ENCODE measurements at places on chromosomes 7 and 10. TPM values are rescaled to one million over a fixed set of nuclear protein-coding genes. Genes with fewer than 3 reads are reported as not detected.

DNA sequence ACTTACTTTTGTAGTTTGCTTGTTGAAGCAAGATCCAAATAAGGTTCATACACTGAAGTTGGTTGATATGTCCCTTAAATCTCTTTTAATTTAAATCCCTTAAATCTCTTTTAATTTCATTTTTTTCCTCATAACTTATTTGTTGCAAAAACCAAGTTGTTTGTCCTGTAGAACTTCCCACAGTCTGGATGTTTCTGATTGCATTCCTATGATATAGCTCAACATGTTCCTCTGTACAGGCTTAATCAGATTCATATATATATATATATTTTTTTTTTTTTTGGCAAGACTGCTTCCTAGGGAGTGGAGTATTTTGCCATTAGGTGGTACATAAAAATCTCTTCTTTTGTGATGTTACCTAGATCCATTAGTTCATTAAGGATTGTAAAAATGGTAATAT, 174.9 kb upstream of the MKLN1 start:
- no peak for DNase-seq

CDHR3 gene
- 5.0 TPM for total RNA-seq

- DNase-seq = peak; percentile 47
Observed at GRCh38 chr7:80018941-80019808, 115.5 kb upstream of the GNAI1 start.

ZNF22 gene
- total RNA-seq = 16.3 TPM

CPA4 gene
- 25.9 TPM for total RNA-seq

GRCh38 chr10:103429647-103430046, 22.5 kb downstream of the CALHM2 start:
- DNase-seq = no peak

- no peak for DNase-seq
Observed at GRCh38 chr7:148265896-148266295, 324.7 kb upstream of the C7orf33 start.

DNA sequence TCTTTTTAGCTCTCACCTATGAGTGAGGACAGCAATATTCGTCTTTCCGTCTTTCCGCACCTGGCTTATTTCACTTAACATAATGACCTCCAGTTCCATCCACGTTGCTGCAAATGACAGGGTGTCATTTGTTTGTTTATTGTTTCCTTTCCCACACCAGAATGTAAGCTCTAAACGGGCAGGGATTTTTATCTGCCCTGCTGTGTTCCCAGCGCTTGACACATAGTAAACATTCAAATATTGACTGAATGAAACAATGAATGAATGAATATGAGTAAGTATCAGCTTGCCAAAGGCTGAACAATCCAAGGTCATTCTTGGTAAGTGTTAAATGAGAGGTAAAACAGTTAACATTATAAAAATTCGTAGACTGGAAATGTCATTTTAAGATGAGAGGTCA, 12.8 kb downstream of the SH3PXD2A start:
- no peak for DNase-seq

GRCh38 chr10:78296785-78297184, 263.1 kb downstream of the RPS24 start:
- no peak for DNase-seq

DNA sequence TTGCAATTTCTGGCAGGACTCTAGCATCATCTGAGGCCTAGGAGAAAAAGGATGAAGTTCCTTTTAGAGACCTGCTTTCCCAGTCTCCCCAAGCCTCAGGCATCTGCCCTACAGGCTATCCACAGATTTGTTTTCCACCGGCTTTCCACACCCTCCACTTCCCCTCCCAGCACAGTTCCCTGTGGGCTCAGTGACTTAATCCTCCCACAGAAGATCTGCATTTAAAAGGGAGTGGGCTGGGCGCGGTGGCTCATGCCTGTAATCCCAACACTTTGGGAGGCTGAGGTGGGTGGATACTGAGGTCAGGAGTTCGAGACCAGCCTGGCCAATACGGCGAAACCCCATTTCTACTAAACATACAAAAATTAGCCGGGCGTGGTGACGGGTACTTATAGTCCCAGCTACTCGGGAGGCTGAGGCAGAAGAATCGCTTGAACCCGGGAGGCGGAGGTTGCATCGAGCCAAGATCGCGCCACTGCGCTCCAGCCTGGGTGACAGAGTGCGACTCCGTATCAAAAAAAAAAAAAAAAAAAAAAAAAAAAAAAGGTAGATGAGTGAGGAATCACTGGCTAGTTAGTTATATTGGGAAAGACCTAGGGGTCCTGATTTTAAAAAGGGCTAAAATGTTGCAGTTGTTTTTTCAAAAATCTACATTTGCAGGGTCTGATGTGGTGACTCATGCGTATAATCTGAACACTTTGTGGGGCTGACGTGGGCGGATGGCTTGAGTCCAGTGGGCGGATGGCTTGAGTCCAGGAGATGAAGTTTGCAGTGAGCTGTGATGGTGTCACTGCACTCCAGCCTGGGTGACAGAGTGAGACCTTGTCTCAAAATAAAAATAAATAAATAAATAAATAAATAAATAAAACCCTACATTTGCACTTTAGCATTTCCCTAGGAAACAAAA, 119.5 kb downstream of the BAMBI start:
- peak; percentile 46 for DNase-seq

DNA sequence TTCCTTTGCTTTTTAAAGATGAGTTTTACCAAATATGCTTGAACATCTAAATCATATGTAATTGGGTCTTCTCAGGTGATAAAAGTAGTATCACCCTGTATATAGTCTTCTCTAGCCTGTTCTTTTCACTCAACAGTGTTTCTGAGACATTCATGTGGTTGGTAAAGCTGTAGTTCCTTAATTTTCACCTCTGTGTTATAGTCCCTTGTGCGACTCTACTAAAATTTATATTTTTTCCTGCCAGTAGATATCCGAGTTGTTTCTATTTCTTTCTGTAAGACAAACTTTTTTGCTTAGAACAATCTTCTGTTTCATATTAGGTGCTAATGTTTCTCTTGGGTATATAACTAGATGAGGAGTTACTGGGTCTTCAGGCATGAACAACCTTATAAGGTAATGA, 35.6 kb downstream of the SYPL1 start:
- DNase-seq = no peak

LAMB1 gene
- 53.6 TPM for total RNA-seq

DNA sequence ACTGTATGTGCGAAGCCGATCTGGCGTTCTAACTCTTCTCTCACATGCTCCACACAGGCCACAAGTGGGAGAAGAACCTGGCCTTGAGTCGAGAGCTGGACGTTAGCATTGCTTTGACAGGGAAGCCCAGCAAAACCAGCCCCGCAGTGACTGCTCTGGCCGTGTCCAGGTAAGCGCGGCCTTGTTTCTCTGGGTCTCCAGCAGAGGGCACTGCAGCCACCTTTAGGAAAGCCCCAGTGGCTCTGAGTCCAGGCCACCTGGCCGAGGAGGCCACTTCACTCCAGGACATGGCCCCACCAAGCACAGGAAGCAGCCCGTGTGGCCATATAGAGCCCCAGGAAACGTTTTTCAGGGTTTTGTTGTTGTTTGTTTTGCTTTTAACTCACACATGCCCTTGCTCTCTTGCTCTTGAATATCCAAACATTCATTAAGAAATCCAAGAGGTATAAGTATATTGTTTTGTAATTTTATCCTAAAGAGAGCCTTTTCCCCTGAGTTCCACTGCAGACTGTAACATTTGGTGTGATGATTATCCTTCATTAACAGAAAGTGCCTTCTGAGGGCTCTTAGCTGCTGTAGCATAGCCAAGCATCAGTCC, 41.8 kb upstream of the LRRC18 start:
- peak; percentile 31 for DNase-seq

COBL gene
- 1.2 TPM for total RNA-seq

ZNF487 gene
- total RNA-seq = 1.0 TPM

DNA sequence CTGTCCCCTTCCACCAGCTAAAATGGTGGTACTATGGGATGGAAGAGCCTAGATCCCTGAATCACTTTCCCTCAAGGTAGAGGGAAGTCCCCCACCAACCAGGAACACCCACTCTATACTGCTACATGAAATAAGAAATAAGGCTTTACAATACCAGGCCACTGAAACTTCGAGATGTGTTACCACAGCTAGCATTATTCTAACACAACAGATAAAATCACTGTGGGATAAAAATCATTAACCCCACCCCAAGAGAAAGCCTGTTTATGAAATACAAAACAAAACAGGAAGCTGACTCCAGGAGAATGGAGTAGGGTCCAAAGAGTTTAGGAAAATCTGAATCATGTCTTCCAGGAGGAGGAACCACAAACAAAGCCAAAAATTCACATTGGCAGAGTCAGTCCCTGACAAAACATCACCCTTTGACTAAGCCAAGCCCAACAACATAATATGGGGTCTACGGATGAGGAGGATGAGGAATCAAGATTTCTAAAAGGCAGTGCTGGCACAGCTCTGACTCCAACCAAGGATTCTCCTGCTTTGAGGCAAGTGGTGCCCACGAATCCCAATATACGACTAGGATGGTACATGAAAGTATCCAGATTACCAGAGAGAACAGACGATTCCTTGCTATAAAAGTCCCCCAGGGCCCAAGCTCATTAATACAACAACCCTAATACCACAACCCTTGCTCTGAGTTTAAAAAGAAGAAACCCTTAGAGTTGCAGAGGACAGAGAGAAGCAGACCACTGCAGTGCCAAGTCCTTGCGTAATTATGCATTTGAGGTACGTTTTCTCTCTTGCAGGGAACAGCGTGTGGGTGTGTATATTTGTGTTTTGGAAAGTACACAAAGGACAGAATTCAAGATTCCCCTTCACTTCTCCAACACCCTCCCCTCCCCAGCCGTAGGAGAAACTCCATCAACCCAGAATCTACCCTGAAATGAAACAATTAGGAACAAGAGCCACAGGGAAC, 23.7 kb downstream of the XPNPEP1 start:
- DNase-seq = no peak

HOXA2 gene
- not detected for total RNA-seq

GRCh38 chr7:69982197-69982596, 383.9 kb downstream of the AUTS2 start:
- DNase-seq = no peak

DNA sequence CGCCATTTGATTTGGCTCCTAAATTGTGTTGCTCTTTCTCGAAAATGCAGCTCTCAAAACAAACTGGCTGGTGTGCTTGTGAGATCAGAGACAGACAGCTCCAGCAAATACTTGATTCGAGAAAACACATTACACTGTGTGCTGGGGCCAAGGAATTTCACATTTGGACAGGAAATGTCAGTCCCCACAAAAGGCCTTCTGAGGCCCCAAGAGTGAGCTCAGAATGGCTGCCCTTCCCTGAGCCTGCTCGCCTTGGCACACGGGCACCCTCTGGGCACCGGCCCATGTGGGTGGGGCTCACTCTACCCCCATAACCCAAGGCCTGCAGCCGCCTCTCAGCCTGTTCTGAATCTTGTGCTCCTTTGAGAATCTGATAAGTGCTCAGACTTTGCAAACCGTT, 13.9 kb upstream of the HSPA12A start:
- no peak for DNase-seq

DNA sequence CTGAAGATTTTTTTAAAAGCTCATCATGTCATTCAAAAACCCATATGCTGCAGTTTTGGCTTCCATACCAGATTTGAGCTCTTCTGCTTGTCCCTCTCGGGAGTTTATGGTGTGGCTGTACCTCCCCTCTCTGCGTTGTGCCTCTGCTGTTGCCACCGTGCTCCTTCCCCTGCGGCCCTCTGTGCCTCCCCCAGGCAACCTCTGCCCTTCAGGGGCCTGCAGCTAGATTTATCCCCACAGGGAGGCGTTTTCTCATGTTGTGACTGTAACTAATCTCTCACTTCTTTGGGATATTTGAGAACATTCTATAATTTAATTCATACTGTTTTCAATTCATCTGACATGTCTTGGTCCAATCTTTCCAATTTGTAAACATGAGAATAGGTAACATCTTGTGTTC, 52.7 kb downstream of the TASOR2 start:
- no peak for DNase-seq

BAIAP2L1 gene
- 11.1 TPM for total RNA-seq

DNA sequence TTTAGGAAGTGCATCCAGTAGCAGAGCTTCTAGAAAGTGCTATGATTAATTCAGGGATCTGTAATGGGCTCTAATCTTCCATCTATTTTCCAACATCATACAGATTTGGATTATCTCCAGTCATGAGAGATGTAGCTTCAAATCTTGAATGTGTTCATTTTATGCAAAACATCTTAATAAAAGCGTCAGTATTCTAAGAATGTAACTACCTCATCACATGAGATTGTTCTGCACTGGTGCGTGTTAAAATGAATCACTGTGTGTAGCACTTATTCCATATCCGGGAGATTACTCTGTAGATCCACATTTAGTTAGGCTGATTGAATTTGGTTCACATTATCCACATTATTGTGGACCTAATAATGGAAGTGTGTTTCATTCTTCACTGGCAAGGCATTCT, 344.9 kb upstream of the CHRM2 start:
- DNase-seq = peak; percentile 42

CCDC146 gene
- total RNA-seq = 0.40 TPM

RADIL gene
- 0.57 TPM for total RNA-seq

UNCX gene
- total RNA-seq = not detected

GRID2IP gene
- total RNA-seq = not detected

NUTM2B gene
- not detected for total RNA-seq

DNA sequence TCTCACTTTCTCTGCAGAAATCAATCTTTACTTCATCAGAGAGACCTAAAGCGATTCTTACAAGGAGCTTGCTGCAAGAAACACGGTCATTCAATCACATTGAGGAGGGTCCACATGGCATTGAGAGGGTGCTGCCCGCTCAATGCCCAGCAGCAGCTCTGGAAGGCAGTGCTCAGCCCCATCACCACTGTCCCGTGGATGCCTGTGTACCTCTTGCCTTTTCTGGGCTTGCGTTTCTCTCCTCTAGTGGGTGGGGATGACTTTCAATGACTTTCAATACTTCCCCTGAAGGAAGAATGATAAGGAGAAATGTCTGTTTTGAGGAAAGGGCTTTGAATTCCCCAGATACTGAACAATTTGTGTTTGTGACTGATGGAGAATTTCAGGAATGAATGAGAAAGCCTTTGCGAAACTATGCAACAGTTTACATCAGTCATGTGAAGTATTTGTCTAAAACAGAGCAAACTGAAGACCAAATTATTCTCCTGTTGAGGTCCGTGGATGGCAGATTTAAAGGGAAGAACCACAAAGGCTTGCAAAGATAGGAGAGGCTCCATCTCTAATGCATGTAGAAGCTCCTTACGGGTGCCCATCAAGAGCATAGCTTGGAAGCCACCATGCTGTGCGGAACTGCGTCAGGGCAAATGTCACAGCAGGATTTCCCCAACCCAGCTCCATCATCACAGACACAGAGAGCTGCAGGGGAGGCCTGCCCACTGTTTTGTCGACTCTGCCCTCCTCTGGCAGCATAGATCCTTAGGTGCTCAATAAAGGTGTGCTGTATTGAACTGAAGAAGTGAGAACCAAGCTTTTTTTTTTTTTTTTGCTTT, 6.6 kb upstream of the ZNF22 start:
- no peak for DNase-seq

- DNase-seq = peak; percentile 42
Observed at GRCh38 chr10:16545116-16545736, 23.5 kb upstream of the C1QL3 start.

- DNase-seq = peak; percentile 88
Observed at GRCh38 chr7:24477398-24478136, 95.7 kb upstream of the PALS2 start.

PIK3AP1 gene
- total RNA-seq = 3.0 TPM

Measured in HT1080 (cell line).